ENCODE measurements at places on chromosomes 6 and 20. TPM values are rescaled to one million over a fixed set of nuclear protein-coding genes. Genes with fewer than 3 reads are reported as not detected.

The MRPL18 gene
- total RNA-seq: 24.9 TPM

The PLN gene
- total RNA-seq: not detected

The TOMM6 gene
- total RNA-seq: 111 TPM

The DEFB132 gene
- not detected for total RNA-seq

The ADAM33 gene
- total RNA-seq: not detected

The COL12A1 gene
- 0.08 TPM for total RNA-seq

The GPR31 gene
- not detected for total RNA-seq

The XKR7 gene
- not detected for total RNA-seq

The SIRPB2 gene
- total RNA-seq: 1.8 TPM

The WFDC12 gene
- not detected for total RNA-seq
